ENCODE measurements at places on chromosomes 2 and 18. TPM values are rescaled to one million over a fixed set of nuclear protein-coding genes. Genes with fewer than 3 reads are reported as not detected.

DNAJC5G gene
- total RNA-seq, result not detected

CAPN13 gene
- 0.36 TPM for total RNA-seq

RAD51AP2 gene
- not detected for total RNA-seq

CCDC68 gene
- under 0.01 TPM for total RNA-seq

DNAH6 gene
- total RNA-seq, result under 0.01 TPM

RFTN2 gene
- 2.0 TPM for total RNA-seq

TCF23 gene
- total RNA-seq, result not detected

CNGA3 gene
- not detected for total RNA-seq

HMSD gene
- 0.33 TPM for total RNA-seq

ZNF385B gene
- not detected for total RNA-seq

CCDC121 gene
- 2.1 TPM for total RNA-seq

FSHR gene
- not detected for total RNA-seq

ASB1 gene
- 10.9 TPM for total RNA-seq

CFC1 gene
- total RNA-seq, result not detected

REG3A gene
- total RNA-seq, result not detected

EIF2AK2 gene
- 167 TPM for total RNA-seq

CTIF gene
- 14.2 TPM for total RNA-seq

SLC8A1 gene
- total RNA-seq, result 13.4 TPM

DPYSL5 gene
- total RNA-seq, result not detected

SERPINB12 gene
- total RNA-seq, result not detected

SCN2A gene
- total RNA-seq, result 0.33 TPM

REG3G gene
- not detected for total RNA-seq

KCNIP3 gene
- total RNA-seq, result 168 TPM

TTN gene
- total RNA-seq, result under 0.01 TPM

UGT1A9 gene
- not detected for total RNA-seq

TRPM8 gene
- not detected for total RNA-seq

LYPD1 gene
- 122 TPM for total RNA-seq

TUBA3E gene
- total RNA-seq, result not detected

Measured in melanocyte of skin (primary cell).